ENCODE measurements at places on chromosomes 11 and 22.

- DNase-seq: no peak
Observed at GRCh38 chr11:75147875-75148263, 3.0 kb upstream of the SLCO2B1 start.

GRCh38 chr11:10107497-10107896 is 186.5 kb downstream of the SBF2 start:
- no peak for DNase-seq

GRCh38 chr11:95088946-95089619 is 563 bp upstream of the ENDOD1 start:
- DNase-seq: no peak

- DNase-seq: no peak
Observed at GRCh38 chr11:111438846-111439520, 59.9 kb upstream of the POU2AF1 start.

DNA sequence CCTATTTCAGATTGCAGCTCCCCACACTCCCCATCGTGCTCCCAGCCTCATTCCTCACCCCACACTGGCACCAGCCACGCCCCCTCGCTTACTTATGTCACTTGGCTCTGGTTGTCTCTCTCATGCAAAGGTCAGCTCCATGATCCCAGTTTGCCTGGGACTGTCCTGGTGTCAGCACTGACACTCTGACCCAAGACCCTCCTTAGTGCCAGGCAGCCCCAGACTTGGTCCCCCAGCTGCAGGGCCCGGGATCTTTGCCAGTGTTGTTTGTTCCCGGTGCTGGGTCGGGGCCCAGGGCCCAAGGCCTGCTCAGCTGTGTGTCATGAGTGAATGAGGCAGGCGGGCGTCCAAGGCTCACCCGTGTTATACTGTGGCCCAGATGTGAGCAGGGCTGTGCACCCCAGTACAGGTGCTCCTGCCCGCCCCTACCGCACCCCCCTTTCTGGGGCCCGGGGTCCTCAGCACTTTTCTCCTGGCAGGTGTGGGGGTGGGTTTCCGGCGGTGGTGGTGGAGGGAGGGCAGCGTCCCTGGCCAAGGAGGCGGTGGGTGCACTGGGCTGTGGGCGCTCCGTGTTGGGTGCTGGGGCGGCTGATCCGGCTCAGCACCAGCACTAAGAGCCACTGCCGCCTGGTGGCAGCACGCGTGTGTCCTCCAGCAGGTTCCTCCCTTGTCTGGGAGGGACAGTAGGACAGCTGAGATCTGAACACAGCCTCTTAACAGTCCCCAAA is 19.5 kb downstream of the IL17REL start:
- peak; percentile 91 for DNase-seq

DNA sequence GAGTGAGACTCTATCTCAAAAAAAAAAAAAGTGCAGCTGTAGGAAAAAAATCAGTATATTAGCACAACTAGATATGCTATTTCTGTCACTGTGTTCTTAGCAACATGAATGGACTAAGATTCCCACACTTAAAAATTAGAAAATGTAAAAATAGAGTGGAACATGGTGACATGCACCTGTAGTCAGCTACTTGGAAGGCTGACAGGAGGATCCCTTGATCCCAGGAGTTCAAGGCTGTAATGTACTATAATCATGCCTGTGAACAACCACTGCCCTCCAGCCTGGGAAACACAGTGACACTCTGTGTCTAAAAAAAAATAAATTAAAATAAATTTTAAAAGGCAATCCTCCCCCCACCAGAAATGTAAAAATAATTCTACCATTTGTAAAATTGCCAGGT is 29.8 kb downstream of the PICALM start:
- no peak for DNase-seq

GRCh38 chr11:119729581-119729927 is 554 bp upstream of the NECTIN1 start:
- no peak for DNase-seq

DNA sequence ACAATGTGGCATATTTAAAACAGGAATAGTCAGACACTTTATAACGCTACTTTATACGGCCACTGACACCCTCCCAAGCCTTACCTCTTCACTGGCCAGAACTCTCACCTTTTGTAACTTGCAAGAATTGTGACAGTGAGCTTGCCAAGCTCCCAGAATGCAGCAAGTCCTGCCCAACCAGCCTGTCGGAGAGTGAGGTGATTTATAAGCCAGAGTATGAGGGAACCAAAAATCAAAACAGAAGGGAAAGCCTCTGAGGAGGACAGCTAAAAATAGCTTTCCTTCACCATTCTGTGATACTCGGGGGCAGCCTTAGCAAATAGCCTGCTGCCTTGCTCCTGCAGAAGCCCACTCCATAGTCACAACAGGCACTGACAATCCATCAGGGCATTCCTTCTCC is 229.7 kb downstream of the FAM76B start:
- no peak for DNase-seq

- peak; percentile 8 for DNase-seq
Observed at GRCh38 chr22:49331878-49332277, 495.8 kb downstream of the BRD1 start.

Data from H7 (cell line).